ENCODE measurements at places on chromosomes 5 and 9.
A peak's percentile ranks its signal among the peaks of the same experiment; 100 is the strongest.

- DNase-seq, result no peak
Measured at GRCh38 chr5:16883806-16884205, 52.3 kb downstream of the MYO10 start.

DNA sequence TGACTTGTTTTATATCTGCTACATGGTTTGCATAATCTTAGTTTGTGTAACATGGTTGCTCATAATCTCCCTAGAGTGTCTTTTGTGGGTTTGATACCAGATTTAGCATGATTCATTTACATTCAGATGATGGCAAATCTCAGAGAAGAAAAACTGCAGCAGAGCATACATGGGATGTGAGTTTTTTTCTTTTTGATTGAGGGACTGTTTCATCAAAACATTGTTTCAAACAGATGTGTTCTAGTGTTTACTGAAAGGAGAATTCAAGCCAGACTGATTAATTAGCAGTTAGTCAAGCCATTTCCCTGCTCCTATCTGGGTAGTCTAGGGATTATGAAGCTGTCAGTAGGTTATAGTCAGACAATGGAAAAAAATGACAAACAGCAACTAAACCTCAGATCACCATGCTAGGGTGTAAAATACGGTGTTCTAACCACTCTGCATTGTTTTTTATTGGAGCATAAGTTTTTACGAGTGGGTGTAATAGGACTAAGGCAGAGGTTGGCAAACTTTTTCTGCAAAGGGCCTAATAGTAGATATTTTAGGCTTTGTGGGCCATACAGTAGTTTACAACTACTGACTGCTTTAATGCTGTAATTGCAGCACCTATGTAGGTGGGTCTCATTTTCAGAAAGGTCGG, 10.5 kb upstream of the GDNF start:
- no peak for DNase-seq

GRCh38 chr5:122187426-122187825, 58.1 kb downstream of the ZNF474 start:
- DNase-seq, result no peak

- DNase-seq, result peak; percentile 14
Measured at GRCh38 chr9:134146774-134147493, 11.1 kb downstream of the WDR5 start.

Data from epithelial cell of prostate (primary cell).